ENCODE measurements at places on chromosomes 13 and 19. TPM values are rescaled to one million over a fixed set of nuclear protein-coding genes. Genes with fewer than 3 reads are reported as not detected.

RTBDN gene
- total RNA-seq = not detected

ZNF98 gene
- total RNA-seq = 6.3 TPM

GRCh38 chr19:45455707-45456499 lies 11.9 kb upstream of the FOSB start:
- peak; percentile 68 for DNase-seq

GRCh38 chr13:110310541-110311442 lies 3.7 kb downstream of the COL4A2 start:
- DNase-seq = no peak

DNA sequence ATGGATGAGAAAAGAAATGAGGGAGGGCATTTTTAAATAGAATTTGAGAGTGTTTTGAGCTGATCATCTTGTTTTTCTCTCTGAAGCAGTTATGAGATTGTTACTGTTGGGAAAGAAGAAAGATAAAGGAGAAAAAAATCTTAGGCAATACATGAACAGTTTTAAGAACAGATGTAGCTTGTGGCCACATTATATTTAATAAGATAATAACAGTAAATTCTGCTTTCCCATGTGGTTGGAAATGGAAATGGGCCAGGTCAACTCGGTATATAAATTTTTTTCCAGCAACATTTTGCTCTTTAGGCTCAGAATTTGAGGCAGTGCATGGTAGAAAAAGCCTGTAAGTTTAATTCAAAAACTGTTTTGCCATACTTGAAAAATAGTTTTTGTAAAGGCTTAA lies 118.7 kb downstream of the POSTN start:
- DNase-seq = no peak

- no peak for DNase-seq
Measured at GRCh38 chr13:90757127-90757680, 590.3 kb upstream of the MIR17HG start.

CGB1 gene
- not detected for total RNA-seq

- no peak for DNase-seq
Measured at GRCh38 chr13:71867131-71867814, at the start of gene DACH1. Gene DACH1 (minus strand): TSS chr13:71867204.

- no peak for DNase-seq
Measured at GRCh38 chr19:11261971-11262839, at the start of gene DOCK6. Gene DOCK6 (minus strand): TSS chr19:11262524. CDS start chr19:11262440, 84 bp downstream.

GRCh38 chr13:39688278-39688677 lies 32.8 kb downstream of the COG6 start:
- no peak for DNase-seq

DNA sequence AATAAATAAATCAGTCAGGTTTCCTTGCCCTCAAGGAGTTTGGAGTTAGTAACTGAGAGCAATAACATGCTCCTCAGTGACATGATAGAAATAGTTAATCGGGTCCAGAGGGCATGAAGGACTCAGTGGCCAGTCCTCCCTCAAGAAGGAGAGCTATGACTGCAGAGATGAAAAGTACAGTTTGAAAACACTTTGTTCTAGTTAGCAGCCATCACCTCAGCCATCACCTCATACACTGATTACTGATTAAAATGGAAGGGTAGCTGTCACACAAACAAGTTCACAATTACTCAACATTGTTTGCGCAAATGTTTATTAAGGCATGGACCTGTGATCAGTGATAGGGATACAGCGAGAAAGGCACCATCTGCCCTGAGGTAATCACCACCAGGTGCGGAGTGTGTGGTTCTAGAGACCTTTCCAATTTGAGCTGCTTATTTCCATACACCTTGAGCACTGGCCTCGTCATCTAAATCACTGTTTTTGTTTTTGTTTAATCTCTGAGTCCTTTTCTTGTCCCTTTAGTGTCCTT lies 85.3 kb upstream of the RAP2A start:
- DNase-seq = no peak

- no peak for DNase-seq
Measured at GRCh38 chr13:20713014-20713376, 9.5 kb downstream of the IL17D start.

CCNE1 gene
- total RNA-seq = 4.4 TPM

DNA sequence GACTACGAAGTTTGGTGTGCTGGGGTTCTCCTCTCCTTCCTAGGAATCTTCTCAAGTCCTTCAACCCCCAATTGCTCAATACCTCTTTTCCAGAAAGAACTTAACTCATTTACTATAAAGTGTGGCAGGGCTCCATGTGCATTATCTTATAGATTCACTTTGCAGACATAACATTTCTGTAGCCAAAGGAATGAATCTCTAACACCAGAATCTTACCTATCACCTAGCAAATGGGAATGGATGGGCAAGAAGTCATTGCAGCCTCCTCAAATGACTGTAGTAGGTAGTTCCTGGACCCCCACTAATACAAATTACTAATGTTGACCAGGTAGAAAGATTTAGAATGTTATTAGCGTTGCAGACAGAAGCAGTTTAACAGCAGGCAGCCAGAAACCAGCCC lies 5.7 kb upstream of the CACNA1A start:
- DNase-seq = no peak

- no peak for DNase-seq
Measured at GRCh38 chr13:59016250-59016649, 1147.5 kb downstream of the DIAPH3 start.

DNA sequence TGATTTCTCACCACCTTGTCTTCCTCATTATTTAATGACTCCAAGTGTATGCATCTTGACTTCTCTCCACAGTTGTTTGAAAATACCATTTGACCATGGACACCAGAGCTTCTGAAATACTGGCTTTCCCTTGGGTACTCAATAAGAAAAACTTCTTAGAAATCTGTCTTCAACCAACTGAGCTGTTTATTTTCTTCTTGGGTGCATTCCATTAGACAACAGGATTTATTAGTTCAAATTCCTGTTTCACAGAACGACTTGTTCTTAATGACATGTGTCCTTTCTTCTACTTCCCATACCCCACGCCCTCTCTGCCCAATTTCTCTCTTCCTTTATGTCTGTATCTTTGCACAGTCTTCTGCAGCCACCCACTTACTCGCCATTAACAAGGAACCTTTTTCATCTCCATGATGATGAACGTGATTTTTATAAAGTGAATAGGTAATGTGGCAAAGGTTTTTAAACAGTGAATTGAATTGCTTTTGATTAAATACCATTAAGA lies 11.3 kb upstream of the ITM2B start:
- DNase-seq = no peak

GRCh38 chr19:40982594-40983101 lies 8.4 kb upstream of the CYP2B6 start:
- DNase-seq = no peak

GRCh38 chr13:60663788-60664187 lies 266.8 kb downstream of the TDRD3 start:
- no peak for DNase-seq

DNA sequence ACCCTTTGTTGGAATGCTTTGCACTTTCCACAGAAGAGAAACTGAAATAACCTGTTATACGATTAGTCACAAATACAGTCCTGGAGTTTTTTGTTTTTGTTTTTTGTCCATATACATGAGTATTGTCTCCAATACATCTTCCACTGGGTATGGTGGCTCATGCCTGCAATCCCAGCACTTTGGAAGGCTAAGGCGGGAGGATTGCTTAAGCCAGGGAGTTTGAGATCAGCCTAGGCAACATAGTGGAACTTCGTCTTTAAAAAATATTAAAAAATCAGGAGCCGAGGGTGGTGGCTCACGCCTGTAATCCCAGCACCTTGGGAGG lies 25.0 kb downstream of the AP2S1 start:
- DNase-seq = no peak

- no peak for DNase-seq
Measured at GRCh38 chr13:108500711-108501110, 128.7 kb upstream of the MYO16 start.

RFX1 gene
- 8.4 TPM for total RNA-seq

GRCh38 chr19:1409204-1410005 lies 2.0 kb downstream of the DAZAP1 start:
- no peak for DNase-seq

GRCh38 chr19:8615813-8616596 lies 5.5 kb upstream of the ADAMTS10 start:
- peak; percentile 63 for DNase-seq

DNA sequence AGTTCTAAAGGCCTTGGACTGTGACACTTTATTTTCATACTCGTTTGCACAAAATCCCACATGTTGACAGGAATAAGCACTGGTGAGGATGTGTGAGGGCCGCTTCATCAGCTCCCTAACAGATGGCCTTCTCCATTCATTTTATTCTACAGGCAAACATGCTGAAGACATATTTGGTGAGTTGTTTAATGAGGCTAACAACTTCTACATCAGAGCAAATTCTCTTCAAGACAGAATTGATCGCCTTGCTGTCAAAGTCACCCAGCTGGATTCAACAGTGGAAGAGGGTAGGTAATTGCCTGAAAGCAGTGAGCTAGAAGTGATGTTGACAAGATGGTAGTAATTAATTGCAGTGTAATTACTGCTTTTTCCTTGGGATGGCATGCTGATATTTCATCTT lies 95.7 kb downstream of the GPR12 start:
- no peak for DNase-seq

DNA sequence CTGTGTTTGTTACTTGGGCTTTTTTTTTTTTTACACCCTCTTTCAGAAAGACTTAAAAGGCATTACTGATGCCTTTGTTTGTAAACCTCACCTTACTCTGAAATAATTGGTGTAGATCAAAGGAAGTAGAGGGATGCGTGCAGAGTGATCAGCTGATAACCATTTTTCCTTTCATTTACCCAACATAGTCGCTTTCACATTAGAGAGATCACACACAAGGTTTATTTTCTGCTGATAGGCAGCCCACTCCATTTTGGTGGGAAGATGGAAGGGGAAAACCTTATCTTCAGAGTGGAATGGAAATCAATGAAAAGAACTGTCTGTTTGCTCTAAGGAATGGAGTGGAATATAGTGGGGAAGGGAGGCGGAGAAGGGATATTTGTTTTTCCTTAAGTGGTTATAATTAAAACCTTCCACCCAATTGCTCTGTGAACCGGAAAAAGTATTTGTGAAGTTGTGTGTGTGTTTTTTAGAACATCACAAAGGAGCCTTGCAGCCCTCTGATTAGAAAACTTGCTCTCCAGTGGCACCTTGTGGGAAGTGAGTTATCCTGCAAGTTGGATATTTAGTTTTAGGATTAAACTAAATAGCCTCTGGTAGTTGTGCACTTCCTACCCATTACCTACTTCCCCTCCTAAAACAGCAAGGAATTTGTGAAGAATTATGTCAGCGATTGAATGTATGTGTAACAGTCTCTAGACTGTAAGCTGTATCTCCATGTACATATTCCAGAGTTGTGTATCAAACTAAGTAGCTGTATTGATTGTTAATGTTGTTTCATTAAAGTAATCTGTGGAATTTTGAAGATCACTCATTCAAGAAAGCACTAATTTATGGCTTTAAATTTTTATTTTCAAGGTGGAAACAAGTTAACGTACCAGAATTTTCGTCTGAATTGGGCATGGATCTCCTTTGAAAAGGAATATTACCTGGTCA lies 76.8 kb downstream of the FREM2 start:
- no peak for DNase-seq

LAIR1 gene
- total RNA-seq = 16.3 TPM

DNA sequence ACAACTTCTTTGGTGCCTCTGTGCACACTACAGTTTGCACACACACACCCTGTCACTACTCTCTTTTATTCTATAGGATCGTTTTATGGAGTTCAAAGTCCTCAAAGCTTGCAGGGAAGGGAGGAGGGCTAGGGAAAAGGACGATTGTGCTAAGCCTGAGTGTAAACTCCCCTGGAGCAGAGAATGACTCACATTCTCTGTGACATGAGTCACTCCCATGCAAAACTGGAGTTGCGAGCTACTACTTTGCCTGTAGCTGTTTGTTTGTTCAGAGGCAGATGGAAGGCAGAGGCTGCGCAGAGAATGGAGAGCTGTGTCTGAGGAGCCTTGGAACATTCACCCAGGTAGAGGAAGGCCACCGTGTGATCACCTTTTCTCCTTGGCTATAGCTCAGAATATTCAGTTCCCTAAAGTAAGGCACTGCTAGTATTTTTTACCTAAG lies 80.5 kb upstream of the MBNL2 start:
- DNase-seq = peak; percentile 21

DNA sequence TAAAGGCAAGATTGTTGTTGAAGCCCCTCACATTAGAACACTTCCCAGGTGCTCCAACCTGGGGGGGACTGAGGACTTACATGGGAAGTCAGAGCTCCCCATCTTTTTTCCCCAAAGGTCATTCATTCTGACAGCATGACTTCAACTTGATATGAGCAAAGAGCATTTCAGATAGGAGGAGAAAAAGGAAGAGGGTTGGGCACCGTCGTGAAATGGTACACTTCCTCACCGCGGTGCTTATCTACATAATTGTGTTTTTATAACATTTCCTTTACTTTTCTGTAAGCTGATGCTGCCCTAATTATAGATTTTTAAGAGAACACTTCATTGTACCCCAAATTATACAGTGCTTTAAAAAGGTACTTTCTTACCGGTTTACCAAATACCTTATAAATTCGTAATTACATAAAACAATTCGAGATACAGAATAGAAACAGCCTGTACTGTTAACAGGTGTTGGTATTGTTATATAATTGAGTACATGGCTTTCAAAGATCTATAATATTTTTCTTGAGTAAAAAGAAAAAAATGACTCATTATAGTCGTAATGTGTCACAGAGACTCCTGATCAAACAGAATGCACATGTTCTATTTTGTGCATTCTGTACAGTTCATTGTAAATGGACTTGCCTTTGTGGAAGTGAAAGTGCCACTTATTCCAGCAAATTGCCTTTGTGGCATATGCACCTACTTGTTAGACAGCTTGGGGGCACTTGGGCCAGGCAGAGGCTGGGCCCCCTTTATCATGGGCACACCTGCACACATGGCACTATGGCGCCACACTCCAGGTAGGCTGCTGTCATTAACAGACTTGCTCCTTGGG lies 81.8 kb downstream of the GGACT start:
- no peak for DNase-seq

ZNF543 gene
- total RNA-seq = 7.8 TPM

GRCh38 chr19:35034005-35034502 lies 3.8 kb downstream of the SCN1B start:
- no peak for DNase-seq

ZNF723 gene
- not detected for total RNA-seq

ONECUT3 gene
- not detected for total RNA-seq

DNA sequence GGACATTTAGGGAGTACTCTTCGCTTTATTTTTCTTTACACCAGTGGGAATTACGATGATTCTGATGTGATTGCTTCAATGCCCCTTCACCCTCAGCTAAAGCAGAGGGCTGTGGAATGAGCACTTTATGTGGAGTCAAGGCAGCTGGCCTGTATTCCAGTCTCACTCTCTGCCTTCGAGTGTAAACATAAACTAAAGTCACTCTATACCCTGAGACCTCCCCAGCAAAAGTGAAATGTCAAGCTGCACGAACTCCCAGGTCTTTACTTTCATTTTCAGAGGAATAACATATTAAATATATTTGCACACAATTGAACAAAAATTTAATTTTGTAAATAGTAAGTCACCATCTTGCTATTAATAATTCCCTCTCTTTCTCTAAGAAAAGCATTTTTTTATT lies 557.1 kb downstream of the DACH1 start:
- DNase-seq = no peak

SCGB2B2 gene
- total RNA-seq = 0.22 TPM
